ENCODE measurements at places on chromosomes 16 and 17.

- no peak for DNase-seq
Observed at GRCh38 chr16:70753228-70753627, 47.7 kb downstream of the VAC14 start.

DNA sequence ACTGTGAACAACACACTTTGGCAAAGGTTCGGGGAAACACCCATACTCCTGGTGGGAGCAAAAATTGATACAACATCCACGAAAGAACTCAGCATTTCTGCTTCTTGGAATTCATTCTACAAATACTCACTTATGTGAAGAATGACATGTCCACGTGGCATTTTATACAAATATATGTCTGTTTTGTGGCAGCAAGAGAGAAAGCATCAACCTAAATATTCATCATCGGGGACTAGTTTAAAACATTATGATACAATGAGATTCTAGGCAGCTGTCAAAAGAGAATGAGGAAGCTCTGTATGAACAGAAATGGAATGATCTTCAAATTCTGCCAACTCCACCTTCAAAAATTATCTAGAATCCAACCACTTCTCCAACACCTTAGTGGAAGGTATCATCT lies 25.7 kb upstream of the ALOX15 start:
- DNase-seq = no peak

DNA sequence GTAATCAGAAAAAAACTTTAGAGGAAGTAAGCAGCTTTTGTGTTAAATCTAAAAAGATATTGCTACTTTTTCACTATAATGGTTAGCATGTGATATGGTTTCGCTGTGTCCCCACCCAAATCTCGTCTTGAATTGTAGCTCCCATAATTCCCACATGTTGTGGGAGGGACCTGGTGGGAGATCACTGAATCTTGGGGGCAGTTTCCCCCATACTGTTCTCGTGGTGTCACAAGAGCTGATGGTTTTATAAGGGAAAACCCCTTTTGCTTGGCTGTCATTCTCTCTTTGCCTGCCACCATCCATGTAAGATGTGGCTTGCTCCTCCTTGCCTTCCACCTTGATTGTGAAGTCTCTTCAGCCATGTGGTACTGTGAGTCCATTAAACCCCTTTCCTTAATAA lies 117.1 kb downstream of the KCNJ2 start:
- no peak for DNase-seq

- no peak for DNase-seq
Observed at GRCh38 chr16:5450409-5451104, 353.0 kb upstream of the EEF2KMT start.

GRCh38 chr17:47735536-47736011 lies 2.5 kb downstream of the TBX21 start:
- DNase-seq = no peak

DNA sequence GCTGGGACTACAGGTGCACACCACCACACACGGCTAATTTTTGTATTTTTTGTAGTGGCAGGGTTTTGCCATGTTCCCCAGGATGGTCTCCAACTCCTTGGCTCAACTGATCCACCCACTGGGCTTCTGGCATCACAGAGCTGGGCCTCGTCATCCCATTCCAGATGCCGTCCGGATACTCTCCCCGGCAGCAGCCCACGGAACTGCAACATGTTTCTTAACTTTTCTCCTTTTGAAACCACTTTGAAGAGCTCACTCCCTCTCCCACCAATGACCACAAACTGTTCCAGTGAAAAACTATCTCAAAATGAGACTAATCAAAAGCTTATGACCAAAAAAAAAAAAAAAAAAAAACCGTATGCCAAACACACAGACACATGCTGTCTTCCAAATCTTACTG lies 17.6 kb downstream of the PEMT start:
- DNase-seq = no peak

DNA sequence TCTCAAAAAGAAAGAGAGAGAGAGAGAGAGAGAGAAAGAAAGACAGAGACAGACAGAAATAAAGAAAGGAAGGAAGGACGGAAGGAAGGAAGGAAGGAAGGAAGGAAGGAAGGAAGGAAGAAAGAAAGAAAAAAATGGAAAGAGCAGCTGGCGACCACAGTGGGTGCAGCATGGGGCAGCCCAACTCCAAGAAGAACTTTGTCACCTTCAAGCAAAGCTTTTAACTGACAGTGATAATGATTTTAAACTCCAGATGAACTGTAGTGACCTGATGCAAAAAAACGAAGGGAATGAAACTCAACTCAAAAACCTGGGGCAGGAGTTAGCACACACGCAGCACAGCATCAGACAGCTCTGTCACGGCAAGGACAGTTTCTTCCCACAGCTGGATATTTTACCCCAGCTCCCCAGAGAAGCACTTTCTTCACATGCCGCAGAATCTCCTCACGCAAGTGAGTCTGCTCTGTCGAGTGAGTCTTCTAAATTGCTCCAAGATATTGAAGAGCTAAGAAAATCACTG lies 5.0 kb upstream of the ARHGAP17 start:
- DNase-seq = no peak

- no peak for DNase-seq
Observed at GRCh38 chr16:87410530-87410929, 18.4 kb downstream of the MAP1LC3B start.

- DNase-seq = no peak
Observed at GRCh38 chr17:1533661-1534325, 17.4 kb upstream of the INPP5K start.

DNA sequence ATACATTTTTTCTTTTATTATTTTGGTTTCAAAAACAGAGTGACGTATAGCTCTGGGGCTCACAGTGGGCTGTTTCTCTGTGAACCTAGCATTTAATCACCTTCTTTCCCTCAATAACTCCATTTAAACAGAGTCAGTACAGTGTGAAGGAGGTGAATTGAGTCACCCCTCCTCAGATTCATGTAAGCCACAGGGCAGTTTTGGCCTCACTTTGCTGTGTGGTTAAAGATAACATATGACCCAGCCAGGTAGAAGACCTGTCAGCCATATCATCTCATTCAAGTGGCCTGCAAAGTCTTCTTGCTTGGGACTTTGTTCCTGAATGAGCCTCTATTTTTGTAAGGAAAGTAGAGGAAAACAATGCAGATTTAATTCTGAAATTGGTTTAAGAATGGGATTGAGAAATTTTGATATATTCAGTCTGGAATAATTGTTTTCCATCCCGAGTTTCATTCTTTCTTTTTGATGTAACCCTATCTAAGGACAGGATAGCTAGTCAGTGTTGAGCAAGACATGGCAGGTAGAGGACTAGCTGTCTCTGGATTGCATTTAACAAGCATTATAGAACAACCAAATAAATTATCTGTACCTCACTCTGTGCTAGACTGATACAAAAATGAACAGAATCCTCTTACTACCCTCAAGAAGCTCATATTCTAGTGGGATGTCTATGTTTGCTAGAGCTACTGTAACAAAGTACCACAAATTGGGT lies 13.1 kb downstream of the MAP2K6 start:
- DNase-seq = no peak

- DNase-seq = no peak
Observed at GRCh38 chr16:15055141-15056053, 477 bp downstream of the NTAN1 start.

DNA sequence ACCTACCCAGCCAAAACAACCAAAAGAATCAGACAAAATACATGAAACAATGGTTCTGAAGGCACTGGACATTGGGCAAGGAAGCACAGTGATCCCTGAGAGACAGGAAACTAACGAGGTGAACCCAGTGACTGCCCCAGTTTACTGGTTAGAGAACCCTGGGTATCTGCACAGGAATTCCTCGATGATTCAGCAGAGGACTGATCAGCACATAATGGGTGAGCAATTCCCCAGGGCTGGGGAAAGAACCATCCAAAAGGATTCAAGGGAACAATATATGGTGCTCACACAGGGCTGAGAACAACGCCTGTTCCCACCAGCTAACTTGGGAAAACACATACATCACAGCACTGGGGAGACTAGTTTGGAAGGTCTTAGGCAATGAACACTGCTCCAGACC lies 167.2 kb downstream of the PARN start:
- DNase-seq = no peak

DNA sequence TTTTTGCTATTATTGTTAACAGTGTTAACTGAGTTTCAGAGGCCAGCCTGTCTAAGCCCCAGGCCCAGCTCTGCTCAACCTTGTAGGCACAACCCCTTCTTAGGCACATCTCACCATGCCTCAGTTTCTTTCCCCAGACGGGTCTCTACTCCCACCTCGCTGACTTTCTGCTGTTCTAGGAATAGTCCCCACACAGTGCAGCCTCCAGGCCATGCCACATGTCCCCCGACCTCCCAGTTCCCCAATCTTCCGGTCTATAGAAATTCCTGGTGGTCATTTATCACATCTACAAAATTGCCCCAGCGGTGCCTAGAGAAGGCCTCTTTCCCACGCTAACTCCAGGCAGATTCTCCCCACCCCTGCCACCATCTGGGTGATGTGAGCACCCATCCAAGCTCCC lies 34.8 kb downstream of the ADGRG5 start:
- DNase-seq = no peak

DNA sequence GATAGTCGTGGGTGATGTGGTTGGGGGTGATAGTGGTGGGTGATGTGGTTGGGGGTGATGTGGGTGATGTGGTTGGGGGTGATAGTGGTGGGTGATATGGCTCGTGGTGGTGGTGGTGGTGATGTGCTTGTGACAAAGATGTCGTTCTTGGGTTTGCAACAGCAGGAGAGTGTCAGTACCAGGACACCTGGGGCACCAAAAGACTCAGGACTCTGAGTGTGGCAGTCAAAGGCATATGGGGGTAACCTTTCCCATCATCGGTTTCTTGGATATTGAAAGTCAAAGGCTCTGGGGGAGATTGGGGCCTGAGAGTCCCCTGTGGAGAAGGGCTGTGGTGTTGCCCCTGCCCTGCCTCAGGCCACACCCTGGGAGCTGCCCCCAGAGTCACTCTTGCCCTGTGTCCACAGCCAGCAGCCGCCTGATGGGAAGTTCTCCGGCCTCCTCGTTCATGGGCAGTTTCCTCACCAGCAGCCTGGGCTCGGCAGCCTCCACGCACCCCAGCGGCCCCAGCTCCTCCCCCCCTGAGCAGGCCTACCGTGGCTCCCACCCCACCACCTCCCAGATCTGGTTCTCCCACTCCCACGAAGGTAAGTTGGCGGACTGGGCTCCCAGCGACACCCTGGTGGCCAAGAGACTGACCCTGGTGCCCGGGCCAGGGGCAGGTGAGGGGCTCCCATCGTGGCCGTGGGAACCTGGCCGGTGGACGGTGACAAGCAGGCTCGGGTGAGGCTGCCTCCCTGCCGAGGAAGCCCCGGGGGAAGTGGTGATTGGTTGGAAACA lies 31.3 kb downstream of the BAHCC1 start:
- no peak for DNase-seq

DNA sequence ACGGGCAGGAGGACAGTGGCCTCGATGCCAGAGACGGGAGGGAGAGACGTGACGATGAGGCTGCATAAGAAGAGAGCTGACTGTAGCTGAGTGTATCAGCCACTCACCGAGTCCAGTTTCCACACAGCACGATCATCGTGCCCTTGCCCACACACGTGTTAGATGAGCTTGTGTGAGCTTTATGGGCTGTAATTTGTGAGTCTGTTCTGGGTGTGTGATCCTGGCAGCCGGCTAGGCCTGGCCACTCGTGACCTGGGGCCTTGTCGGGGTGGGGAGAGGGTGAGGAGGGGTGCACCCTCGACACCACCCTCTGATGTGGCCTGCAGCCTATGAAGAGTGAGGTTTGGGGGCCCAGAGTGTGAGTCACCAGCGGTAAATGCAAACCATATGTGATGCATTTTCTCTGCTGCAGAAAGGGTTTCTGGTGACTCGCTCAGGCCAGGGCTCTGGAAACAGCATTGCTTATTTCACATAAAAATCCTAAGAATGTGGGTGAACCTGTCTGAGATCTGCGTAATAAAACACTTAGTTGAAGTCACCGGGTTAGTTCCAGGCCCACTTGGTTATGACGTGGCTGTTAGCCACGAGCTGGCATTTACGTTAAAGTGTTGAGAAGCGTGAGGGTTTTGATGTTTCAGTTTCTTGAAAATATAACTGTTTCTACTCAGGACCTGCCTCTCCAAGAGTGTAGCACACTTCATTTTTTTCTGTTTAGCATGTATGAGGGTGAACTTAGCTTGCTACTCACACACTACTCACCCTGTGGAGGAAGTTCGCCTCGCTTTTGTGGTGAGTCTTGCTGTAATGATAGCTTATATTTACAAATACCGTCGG lies 4.2 kb downstream of the METRNL start:
- DNase-seq = no peak

DNA sequence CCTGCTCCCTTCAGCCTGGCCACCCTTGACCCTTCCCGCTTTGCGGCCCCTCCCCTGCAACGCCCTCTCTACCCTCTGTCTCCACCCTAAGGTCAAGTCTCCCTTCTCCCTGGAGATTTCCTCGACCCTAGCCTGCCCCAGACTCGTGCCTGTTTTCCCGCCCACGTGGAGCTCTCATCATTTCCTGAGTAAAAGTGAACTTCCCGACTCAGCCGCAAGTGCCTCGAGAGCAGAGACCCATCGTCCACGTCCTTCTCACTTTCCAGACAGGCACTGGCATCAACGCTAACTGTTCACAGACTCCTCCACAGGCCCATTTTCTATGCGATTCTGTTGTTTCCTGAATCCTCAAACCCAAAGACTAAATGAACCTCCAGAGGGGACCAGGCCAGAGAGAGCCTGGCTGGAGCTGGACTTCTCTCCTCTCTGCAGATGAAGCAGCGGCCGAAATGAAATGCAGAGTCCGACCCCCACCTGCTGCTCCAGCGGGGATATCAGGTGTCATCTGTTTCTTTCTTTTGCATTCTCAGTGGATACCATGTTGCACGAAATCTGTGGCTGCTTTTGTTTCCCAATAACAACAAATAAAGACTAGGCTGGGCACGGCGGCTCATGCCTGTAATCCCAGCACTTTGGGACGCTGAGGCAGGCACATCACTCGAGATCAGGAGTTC lies 52.5 kb downstream of the RTN4RL1 start:
- DNase-seq = peak; percentile 63

DNA sequence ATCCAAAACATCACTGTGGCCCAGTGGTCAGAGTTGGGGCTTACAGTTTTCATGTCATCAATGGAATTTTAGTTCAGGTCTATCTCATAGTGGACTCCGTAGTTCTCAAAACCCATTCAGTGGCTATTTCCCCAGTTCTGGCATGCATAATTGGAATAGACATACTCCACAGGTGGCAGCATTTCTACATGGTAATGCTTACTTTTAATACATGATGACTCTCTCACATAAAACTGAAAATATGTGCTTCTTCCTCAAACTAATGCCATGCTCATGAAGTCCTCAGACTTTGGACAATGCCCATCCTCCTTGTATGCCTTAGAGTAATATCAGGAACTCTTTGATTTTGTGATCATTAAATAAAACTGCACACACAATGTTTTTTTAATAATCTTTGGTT lies 857.4 kb upstream of the GOT2 start:
- DNase-seq = no peak

DNA sequence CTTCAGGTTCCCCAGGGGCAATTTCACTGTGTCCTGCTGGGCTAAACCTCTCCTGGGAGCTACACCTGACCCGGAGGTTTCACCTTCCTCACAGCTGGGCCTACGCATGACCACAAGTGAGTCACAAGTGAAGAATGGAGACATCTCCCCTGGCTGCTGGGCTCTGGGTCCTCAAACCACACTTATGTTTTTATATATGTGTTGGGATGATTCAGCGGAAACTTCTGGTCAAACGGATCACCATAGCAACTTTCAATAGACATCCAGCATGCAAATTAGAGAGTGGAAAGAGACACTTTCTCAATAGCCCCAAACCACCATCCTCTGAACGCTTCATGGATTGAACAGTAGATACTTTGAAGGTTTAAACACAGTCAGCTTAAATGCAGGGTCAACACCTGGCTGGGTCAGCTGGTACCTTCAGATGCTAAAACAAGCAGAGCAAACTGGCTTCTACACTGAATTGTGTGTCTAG lies 28.0 kb upstream of the MAF start:
- no peak for DNase-seq

Measured in SK-N-DZ (cell line).